ENCODE measurements at places on chromosomes 6 and 20.
A peak's percentile ranks its signal among the peaks of the same experiment; 100 is the strongest.

- no peak for DNase-seq
Observed at GRCh38 chr20:22861231-22861980, 173.7 kb upstream of the SSTR4 start.

DNA sequence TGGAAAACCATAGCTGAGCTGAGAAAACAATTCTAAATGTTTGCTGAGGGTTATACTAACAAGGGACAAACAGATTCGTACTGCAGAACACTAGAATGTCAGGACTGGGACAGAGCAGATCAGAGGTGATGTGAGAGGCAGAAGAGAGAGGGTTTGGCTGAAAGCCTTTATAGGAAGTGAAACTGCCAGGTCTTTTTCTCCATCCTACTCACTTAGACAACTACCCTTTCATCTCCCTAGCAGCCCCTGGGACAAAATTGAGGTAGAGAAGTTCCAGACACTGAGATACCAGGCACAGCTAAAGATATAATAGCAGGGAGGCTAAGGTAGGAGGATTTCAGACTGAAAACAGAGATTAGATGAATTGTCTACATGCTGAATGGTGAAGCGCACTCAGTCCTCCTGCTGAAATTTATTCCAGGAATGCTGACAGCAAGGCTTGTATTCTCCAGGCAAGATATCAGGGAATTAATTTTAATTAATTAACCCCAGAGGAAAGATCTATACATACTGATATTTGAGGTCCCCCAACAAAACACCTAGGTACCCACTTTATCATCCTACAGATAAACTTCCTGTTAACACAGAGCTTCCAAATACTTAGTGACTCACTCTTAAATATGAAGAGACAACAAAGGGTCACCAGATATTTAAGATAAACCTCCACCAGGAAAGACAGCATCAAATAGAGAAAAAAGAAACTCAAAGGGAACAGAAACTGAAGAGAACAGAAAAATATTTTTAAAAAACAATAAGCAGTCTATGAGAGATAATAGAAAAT is 12.6 kb upstream of the EIF2S2 start:
- no peak for DNase-seq

- no peak for DNase-seq
Observed at GRCh38 chr6:73679009-73679408, 17.0 kb upstream of the CD109 start.

- DNase-seq = no peak
Observed at GRCh38 chr20:62650551-62651284, 8.4 kb downstream of the SLCO4A1 start.

GRCh38 chr20:35886537-35886936 is 67.8 kb downstream of the SCAND1 start:
- no peak for DNase-seq

DNA sequence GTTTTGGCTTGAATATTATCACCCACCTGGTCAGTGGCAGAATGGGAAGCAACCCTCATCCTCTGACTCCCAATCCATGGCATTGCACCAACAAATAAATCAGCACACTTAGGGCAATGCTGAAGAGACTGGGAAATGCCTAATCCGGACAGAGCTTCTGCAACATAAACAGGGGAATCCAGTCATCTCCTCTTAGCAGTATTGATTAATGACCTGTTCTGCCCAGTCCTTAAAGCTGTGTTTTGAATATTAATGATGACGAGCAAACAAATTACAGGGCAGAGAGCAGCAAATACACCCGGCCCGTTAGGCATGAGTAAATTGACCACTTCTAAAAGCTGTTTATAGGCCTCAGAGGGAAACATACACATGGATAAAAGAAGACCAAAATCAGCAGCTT is 77.0 kb upstream of the B3GAT2 start:
- no peak for DNase-seq

- no peak for DNase-seq
Observed at GRCh38 chr20:37316775-37317170, 27.3 kb downstream of the MANBAL start.

- DNase-seq = no peak
Observed at GRCh38 chr20:13412806-13413445, 191.9 kb downstream of the ISM1 start.

DNA sequence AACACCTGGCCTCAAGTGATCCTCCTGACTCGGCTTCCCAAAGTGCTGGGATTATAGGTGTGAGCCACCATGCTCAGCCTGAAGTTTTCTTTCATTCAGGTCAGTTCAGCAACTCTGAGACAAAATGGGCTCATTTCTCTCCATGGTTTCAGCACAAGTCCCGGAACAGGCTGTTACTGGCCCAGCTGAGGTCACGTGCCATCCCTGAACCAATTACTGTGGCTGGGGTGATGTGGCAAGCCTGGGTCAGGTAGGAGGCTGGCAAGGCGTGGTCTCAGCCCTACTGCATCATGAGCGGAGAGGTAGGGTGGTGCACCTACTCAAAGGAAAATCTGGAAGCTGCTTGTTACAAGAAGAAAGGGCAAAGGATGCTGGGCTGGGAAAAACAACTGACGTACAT is 326.4 kb downstream of the KIF16B start:
- DNase-seq = no peak

- no peak for DNase-seq
Observed at GRCh38 chr6:135331002-135331401, 149.9 kb downstream of the MYB start.

DNA sequence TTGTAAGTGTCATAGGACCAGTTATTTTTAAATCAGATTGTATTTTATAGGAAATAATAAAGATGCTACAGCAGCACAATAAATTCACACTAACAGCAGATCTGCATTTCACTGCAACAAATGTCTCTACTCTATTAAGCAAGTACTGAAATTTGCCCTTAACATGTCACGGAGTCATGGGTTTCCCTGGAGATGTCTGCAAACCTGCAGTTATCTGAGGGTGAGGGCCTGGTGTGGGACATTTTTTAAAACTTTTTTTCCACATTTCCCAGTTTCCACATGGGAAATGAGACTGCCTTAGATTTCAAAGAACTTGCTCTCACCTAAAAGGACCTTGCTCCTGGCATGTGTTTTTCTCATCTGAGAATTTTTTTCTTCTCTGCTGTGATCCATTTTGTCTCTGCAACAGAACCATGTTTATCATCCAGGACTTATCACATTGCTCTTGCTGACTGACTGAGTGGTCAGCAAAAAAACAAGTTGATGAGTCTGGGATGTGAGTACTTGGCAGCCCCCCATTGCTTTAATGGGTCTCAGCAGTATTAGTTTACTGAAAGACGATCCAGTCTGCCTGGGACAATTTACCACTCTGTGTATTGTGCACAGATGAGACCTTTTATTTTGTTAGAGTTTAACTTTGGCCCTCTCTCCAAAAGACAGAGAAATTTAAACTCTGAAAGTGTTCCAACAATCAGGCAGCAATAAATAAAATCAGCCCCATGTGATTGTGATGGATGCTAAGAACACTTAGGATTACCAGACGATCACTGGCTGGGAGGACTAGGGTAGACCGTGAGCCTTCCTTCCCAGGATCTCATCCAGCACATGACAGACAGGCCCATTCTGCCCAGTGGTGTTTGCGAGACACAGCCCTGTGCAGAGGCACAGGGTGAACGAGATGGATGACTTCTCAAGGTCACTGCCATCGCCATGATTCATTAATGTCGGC is 268.8 kb downstream of the BTBD9 start:
- DNase-seq = no peak

GRCh38 chr6:38673397-38674165 is 29.4 kb downstream of the GLO1 start:
- DNase-seq = no peak

DNA sequence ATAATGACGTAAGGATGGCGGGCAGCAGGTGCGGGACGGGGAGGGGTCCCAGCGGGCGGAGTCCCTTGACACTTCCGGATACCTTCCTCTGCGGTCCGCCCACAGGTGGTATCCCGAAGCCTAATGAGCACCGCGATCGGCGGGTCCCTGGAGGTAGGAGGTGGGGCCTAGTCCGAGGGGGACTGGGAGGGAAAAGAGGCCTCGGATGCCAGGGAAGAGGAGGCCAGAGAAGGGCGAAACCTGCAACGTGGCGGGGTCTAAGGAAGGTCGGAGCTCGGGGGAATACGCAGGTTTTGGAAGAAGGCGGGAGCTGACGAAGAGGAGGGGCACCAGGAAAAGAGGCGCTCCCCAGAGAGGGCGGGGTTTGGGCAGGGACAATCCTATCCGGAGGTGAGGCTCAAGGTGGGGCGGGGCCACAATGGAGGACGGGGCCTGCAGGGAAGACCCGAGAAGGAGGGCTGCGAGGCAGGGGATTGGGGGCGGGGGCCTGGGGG is 3.7 kb downstream of the PRSS16 start:
- DNase-seq = peak; percentile 96

DNA sequence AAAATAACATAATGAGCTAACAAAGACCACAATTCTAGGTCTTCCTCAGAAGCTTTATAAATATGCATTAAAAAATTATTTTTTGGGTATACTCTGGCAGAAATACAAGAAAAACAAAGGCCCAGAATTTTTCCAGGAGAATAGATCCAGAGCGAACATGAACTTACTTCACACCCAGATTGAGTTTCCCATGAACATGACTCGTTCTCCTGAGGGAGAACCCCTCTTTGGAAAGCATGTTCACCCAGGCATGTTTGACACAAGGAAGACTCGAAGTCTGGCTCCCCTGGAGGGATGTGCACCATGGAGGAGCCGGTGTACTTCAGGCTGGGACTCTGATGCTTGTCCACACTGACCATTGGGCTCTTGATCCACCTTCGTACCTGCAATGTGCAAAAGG is 56.1 kb downstream of the SGK1 start:
- DNase-seq = no peak

- DNase-seq = no peak
Observed at GRCh38 chr6:155415953-155416352, 39.7 kb downstream of the NOX3 start.

DNA sequence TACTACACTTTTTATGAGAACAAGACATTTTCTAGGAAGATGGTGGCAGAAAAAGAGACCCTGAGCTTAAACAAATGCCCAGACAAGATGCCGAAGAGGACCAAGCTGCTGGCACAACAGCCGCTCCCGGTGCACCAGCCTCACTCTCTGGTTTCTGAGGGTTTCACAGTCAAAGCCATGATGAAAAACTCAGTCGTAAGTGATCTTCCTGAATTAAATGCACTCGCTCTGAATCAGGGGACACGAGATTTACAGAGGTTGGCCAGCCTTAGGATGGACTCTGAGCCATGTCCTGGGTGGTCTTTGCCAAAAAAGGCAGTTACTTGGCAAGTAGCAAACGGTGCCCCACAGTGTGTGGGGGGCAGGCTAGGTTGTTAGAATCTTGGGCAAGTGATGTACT is 423 bp downstream of the PACRG start:
- DNase-seq = no peak

- DNase-seq = no peak
Observed at GRCh38 chr20:32333988-32334885, 23.9 kb upstream of the ASXL1 start.

DNA sequence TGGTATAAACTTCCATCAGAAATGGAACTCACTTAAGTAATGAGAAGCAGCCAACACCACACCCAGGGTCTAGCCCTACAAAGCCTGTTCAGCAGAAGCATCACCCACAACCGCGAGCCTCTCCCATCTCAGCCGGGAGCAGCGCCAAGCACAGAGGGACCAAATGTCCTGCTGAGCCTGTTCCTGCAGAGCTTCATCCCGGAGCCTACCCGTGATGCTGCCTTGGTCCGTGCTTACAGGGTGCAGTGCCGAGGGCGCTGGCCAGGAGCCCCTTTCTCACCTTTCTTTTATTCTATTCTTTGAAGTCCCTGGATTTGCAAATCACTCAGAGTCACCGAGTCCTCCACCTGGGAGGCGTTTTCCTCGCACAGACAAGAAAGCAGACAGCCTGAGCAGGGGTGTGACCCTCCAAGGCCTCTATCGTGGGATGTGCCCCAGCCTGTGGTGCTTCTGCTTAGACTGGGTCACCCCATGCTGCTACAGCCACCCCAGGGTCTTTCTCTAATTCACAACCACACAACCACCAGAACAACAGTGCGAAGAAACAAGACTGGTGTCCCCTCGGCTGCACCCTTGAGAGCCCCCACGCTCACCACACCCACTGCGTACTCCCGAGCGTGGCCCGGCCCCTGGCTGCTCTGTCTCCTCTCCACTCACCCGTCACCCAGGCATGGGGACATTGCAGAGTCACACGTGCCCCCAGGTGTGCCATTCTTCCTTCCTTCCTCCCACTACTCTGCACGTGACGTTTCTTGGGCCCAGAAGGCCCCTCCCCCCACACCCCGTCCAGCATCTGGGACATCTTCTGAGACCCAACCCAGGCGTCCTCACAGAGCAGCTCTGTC is 92.2 kb upstream of the MPC1 start:
- no peak for DNase-seq

- DNase-seq = no peak
Observed at GRCh38 chr6:2793534-2794151, 28.4 kb downstream of the WRNIP1 start.

DNA sequence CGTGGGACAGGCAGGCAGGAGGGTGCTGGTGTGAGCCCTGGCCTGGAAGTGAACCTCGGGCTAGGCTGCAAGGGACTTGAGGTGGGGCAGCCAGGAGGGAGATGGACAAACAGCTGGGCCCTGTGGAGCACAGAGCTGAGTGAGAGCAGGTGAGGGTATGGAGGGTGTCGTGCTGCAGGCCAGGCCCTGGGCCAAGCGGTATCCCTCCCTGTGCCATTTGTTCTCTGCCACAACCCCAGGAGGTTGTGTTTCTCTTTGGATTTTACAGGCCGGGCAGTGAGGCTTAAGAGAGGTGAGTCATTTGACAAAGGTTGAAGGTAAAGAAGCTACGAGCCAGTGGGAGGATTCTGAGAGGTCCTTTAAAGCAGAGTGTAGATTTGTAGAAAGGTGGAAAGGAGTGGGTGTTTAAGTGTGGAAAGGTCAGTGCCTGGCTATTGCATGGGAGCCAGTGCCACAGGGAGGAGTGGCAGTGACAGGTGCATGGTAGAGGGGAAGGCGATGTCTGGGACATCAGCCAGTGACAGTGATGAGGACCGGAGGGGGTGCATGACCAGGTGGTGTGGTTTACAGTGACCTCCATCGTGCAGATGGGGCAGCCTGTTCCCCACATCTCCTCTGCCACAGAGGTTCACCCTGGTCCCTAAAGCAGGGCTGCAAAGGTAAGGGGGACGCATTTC is 39.8 kb downstream of the GMPR start:
- no peak for DNase-seq

DNA sequence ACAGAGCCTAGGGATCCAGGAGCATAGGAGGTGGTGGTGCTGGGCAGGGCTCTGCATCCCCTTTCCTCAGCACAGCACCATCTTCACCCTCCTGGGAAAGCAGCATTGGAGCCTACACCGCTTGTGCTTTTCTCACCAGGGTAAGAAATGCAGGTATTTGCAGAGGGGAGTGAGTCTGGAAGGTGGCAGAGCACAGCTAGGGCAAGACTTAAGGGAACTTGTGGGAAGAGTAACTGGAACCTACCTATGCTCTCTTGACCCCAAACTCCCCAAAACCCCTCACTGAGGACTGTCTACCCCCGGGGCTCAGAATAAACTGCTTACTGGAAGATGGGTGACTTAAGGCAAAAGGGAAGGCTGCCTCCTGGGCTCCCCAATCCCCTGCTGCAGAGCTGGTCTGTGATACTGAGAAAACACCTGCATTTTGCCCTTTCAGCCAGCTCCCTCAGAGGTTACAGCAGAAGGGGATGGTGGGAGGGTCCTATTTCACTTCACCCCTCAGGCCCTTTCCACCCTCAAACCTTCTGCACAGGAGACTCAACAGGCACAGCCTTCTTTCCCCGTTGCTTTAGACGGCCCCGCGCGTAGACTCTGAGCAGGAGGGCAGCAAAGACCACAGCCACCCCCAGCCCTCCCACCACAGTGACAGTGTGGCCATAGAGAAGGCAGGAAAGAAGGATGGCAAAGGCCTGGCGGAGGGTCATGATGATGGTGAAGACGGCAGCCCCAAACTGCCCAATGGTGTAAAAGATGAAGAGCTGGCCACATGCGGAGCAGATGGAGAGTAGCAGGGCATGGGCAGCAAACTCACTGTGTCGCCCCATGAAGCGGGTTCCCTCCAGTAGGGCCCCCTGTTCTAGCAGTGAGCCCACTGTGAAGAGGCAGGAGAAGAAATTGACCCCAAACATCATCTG is 2.9 kb downstream of the SLC35B2 start:
- DNase-seq = peak; percentile 63
